Thoracic aorta endothelial cell (primary cell): ENCODE measurements at places on chromosomes 1 and 21. TPM values are rescaled to one million over a fixed set of nuclear protein-coding genes. Genes with fewer than 3 reads are reported as not detected.

SIM2 gene
- total RNA-seq = 0.07 and 0.13 TPM in 2 replicates

C21orf58 gene
- 9.7 and 15.4 TPM in 2 replicates for total RNA-seq

ZSCAN20 gene
- total RNA-seq = 9.0 and 9.8 TPM in 2 replicates

FASLG gene
- total RNA-seq = not detected in 2 replicates
